Activated CD4-positive, alpha-beta memory T cell treated with anti-CD3 and anti-CD28 coated beads, Interleukin-2, amount 10 ng/mL, durations not matched to agents 7 days and 5 days (primary cell): ENCODE measurements at places on chromosomes 2 and 18. TPM values are rescaled to one million over a fixed set of nuclear protein-coding genes. Genes with fewer than 3 reads are reported as not detected.

The PTPRN gene
- total RNA-seq: 0.33 TPM

The GATA6 gene
- total RNA-seq: not detected

The CXCR4 gene
- total RNA-seq: 202 TPM

The BUB1 gene
- total RNA-seq: 120 TPM

The DPP4 gene
- 126 TPM for total RNA-seq

The LOXL3 gene
- 0.70 TPM for total RNA-seq

The NDC80 gene
- 78.0 TPM for total RNA-seq

The CABYR gene
- total RNA-seq: 0.48 TPM

DNA sequence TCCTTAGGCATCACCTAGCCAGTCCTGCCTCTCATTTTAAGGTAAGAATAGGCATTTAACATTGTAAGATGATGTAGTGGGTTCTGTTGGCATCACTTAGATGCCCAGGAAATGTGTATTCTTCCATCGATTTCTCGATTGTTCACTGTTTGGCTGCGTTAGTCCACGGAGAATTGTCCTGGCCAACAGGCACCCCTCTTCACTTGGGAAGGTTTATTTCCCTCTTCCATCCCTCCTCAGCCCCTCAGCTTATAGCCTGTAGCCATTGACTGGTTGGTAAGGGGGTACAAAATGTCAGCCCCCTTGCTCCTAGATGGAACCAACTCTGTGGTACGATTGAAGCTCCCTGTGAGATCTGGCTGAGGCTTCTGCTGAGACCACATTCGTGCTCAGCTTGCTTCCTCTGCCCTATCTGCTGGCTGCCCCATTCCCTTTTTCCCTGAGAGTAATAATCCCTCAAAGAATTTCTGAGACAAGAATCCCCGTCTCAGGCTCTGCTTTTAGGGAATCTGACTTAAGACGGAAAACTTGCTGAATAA, 43.4 kb downstream of the PLEKHA3 start:
- H3K27me3 ChIP-seq: no peaks in the 10 kb centered on the region
- no peak for DNase-seq
- H3K4me3 ChIP-seq: peak overlapping the region; percentile 89
- peaks cover 60% of the 10 kb centered on the region for H3K4me1 ChIP-seq
- peaks cover 19% of the 10 kb centered on the region for H3K36me3 ChIP-seq

- peaks cover 14% of the 10 kb centered on the region for H3K27me3 ChIP-seq
- H3K27ac ChIP-seq: no peak overlapping the region
- no peaks in the 10 kb centered on the region for H3K4me1 ChIP-seq
- no peaks in the 10 kb centered on the region for H3K36me3 ChIP-seq
- H3K4me3 ChIP-seq: no peak overlapping the region
Observed at GRCh38 chr2:61727746-61728145, 126.1 kb downstream of the FAM161A start.

DNA sequence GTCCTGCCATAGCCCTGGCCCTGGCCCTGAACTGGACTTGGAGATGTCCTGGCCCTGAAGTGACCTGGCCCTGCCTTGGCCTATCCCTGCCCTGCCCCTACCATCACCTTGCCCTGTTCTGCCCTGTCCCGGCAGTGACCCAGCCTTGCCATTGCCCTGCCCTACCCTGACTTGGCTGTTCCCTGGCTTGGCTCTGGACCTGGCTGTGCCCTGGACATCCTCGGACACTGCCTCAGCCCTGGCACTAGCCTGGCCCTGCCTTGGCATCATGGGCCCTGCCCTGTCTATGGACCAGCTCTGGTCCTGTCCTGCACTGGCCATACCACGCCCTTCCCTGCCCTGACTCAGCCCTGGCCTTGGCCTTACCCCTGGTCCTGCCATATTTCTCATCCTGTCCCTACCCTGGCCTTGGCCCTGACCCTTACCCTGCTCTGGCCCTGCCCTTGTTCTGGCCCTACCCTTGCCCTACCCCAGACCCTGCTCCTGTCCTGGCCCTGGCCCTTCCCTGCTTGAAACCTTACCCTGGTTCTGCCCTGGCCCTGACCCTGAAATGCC, 6.1 kb upstream of the ANKRD62 start:
- no peak for DNase-seq
- H3K4me1 ChIP-seq: no peaks in the 10 kb centered on the region
- H3K27ac ChIP-seq: no peak overlapping the region
- no peaks in the 10 kb centered on the region for H3K36me3 ChIP-seq
- peaks cover 12% of the 10 kb centered on the region for H3K27me3 ChIP-seq

DNA sequence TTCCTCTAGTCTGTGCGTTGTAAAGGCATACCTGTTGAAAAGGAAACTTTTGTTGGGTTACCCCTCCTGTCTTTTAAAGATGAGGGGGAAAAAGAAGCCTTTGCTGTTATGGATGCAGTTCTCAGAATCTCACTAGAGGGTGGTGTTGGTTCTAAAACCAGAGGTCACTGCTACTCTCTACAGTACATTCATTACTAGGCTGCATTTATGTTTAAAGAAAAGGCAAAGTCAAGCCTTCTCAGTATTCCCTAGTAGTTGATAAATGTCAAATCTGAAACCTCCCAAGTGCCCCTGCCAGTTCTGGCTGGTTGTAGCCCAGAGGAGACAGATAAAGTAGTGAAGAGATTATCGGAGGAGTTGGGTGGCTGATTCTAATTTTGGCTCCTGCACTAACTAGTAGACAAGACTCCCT, 1.4 kb upstream of the PLCL1 start:
- DNase-seq: no peak
- H3K27me3 ChIP-seq: peaks cover 33% of the 10 kb centered on the region
- H3K4me3 ChIP-seq: no peak overlapping the region
- H3K4me1 ChIP-seq: peaks cover 21% of the 10 kb centered on the region
- no peak overlapping the region for H3K27ac ChIP-seq

GRCh38 chr2:29763371-29763770, 158.0 kb downstream of the ALK start:
- H3K36me3 ChIP-seq: no peaks in the 10 kb centered on the region
- H3K27me3 ChIP-seq: peaks cover 8% of the 10 kb centered on the region
- no peak for DNase-seq
- H3K4me3 ChIP-seq: no peak overlapping the region
- no peaks in the 10 kb centered on the region for H3K4me1 ChIP-seq

GRCh38 chr2:226478109-226478809, 321.4 kb downstream of the IRS1 start:
- no peaks in the 10 kb centered on the region for H3K4me1 ChIP-seq
- no peaks in the 10 kb centered on the region for H3K36me3 ChIP-seq
- no peak overlapping the region for H3K27ac ChIP-seq
- DNase-seq: no peak

GRCh38 chr2:855177-855576, 95.5 kb upstream of the SNTG2 start:
- peak; percentile 51 for DNase-seq
- H3K4me3 ChIP-seq: peak overlapping the region; percentile 53
- no peaks in the 10 kb centered on the region for H3K27me3 ChIP-seq
- H3K4me1 ChIP-seq: peaks cover 26% of the 10 kb centered on the region
- H3K27ac ChIP-seq: peak overlapping the region; percentile 64

- no peak overlapping the region for H3K27ac ChIP-seq
- no peak for DNase-seq
- no peaks in the 10 kb centered on the region for H3K36me3 ChIP-seq
- no peaks in the 10 kb centered on the region for H3K27me3 ChIP-seq
- H3K4me1 ChIP-seq: no peaks in the 10 kb centered on the region
- no peak overlapping the region for H3K4me3 ChIP-seq
Observed at GRCh38 chr2:145918951-145919350, 1399.0 kb upstream of the ZEB2 start.

GRCh38 chr18:55864281-55864680, 276.3 kb upstream of the TCF4 start:
- H3K27me3 ChIP-seq: no peaks in the 10 kb centered on the region
- no peaks in the 10 kb centered on the region for H3K4me1 ChIP-seq
- no peak overlapping the region for H3K4me3 ChIP-seq
- H3K36me3 ChIP-seq: no peaks in the 10 kb centered on the region

DNA sequence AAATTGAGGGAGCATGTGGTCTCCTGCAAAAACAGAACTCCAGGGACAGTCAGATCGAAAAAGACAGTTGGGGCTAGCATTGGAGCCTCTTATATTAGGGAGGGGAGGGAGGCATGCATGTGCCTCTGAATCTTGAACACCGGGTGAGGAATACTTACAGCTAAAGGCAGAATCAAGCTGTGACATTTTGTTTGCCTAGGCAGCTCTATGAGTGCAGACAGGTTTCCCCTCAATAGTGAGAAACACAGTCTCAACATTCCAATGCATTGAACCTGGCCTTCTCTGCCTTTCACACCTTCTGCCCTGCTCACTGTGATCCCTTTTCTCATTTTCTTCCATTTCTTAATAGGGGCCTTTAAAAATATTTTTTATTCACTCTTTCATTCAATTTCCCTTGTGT, 140.4 kb downstream of the THSD7B start:
- H3K4me1 ChIP-seq: no peaks in the 10 kb centered on the region
- no peaks in the 10 kb centered on the region for H3K36me3 ChIP-seq
- no peaks in the 10 kb centered on the region for H3K27me3 ChIP-seq
- H3K27ac ChIP-seq: no peak overlapping the region

DNA sequence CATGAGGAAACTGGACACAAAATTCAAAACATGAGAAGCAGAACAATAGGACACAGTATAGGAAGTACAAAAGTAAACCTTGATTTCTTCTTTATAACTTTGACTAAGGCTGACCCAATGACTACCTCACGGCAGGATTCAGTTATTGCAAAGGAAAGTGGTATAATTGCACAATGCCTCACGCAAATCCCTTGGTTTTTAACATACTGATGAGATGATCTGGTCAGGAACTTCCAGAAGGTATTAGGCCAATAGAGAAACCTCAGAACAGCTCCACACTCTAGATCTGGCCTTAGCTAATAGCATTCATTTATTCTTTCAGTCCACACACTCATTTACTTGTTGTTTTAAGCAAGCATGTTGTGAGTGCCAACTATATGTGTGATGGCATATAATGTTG, 1526.9 kb upstream of the ACVR2A start:
- H3K4me3 ChIP-seq: no peak overlapping the region
- no peaks in the 10 kb centered on the region for H3K4me1 ChIP-seq

GRCh38 chr18:5972298-5972697, 77.0 kb upstream of the TMEM200C start:
- H3K27ac ChIP-seq: no peak overlapping the region
- no peak overlapping the region for H3K4me3 ChIP-seq
- H3K27me3 ChIP-seq: no peaks in the 10 kb centered on the region
- H3K36me3 ChIP-seq: no peaks in the 10 kb centered on the region
- H3K4me1 ChIP-seq: peaks cover 4% of the 10 kb centered on the region

DNA sequence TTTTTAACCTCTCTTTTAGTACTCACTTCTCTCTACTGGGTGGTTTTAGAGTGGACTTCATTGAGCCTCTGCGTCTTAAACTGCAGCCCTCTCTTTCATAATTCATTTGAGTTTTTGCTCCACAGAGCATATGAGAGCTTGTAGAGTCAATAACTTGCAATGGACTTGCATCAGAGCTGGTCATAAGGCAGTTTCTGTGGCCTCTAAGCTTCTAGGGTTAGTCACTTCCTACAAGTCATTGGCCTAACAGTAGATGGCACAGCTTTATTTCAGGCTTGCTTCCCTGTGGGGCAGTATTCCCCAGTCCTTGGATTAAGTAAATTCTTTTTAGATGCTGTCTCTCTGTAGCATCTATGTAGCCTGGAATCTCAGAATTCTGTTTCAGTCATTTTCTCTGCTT, 1435.7 kb downstream of the LRP1B start:
- H3K4me1 ChIP-seq: no peaks in the 10 kb centered on the region
- H3K27ac ChIP-seq: no peak overlapping the region
- DNase-seq: no peak
- no peaks in the 10 kb centered on the region for H3K27me3 ChIP-seq

DNA sequence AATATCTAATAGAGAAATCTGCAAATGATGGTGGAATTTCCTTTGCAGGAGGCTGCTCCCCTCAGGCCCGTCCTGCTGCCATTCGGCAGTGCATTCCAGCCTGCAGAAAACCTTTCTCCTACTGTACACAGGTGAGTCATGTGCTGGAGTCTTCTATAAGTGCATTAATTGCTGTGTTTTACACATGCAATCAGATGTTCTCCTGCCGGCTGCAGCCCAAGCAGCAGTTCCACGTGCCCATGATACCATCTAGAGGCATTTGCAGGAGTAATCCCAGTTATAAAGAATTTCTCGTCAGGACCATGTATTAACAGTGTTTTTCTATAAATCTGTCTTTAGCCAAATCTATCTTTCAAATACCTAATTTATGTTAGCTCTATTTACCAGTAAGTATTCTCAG, 304.7 kb upstream of the HNMT start:
- H3K27ac ChIP-seq: no peak overlapping the region
- DNase-seq: no peak
- no peaks in the 10 kb centered on the region for H3K36me3 ChIP-seq
- no peaks in the 10 kb centered on the region for H3K27me3 ChIP-seq
- H3K4me1 ChIP-seq: no peaks in the 10 kb centered on the region

DNA sequence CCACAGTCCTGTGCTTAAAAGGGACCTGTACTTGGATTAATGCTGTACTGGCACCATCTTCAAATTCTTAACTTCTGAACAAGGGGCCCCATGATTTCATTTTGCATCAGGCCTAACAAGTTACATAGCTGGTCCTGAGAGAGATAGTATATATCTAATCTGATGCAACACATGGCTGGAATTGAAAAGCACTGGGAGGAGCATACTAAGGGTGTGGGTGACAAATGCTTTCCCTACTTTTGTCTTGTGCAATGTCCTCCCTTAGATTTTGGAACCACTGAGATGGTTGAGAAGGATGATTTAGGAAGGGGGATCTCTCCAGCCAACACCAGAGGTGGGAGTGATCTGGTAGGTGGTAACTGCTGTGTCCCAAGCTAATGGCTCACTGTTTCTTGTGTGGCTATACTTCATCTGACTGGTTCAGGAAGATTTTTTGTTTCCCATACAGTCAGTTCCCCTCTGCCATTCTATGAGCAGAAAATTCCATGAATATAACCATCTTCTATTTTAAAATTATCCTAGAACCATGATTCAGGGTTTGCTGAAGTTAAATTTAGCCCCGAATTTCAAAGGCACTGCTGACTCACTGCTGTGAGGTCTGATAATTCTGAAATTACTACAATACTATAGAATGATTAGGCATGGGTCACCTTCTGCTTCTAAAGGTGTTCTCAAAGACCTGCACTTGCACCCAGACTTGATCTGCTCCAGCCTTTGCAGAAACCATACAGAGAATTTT, 108.3 kb upstream of the NCKAP5 start:
- DNase-seq: no peak
- H3K27me3 ChIP-seq: peaks cover 3% of the 10 kb centered on the region
- H3K36me3 ChIP-seq: no peaks in the 10 kb centered on the region
- H3K4me1 ChIP-seq: no peaks in the 10 kb centered on the region
- no peak overlapping the region for H3K4me3 ChIP-seq
- no peak overlapping the region for H3K27ac ChIP-seq

DNA sequence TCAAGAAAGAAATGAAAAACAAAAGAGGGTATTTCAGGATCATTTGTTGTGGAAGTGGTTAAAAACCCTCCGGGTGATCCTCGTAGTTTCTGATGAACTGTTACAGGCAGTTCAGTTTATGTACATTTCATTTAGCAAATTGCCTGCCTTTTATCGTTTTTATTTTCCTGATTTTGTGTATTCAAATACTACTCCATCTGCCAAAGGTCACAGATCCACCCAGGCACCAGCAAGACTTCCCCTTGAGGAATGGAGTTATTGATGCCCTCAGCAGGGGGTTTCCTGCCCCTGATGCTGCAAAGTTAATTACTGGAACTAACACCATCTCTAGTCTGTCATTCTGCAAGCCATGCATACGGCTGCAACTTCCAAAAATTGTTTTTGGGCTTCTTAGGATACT, 641.9 kb downstream of the SLC4A3 start:
- no peak overlapping the region for H3K27ac ChIP-seq
- H3K27me3 ChIP-seq: no peaks in the 10 kb centered on the region
- no peaks in the 10 kb centered on the region for H3K36me3 ChIP-seq
- no peaks in the 10 kb centered on the region for H3K4me1 ChIP-seq

- H3K27me3 ChIP-seq: peaks cover 3% of the 10 kb centered on the region
- H3K4me3 ChIP-seq: no peak overlapping the region
- H3K27ac ChIP-seq: no peak overlapping the region
Observed at GRCh38 chr2:627926-628560, 49.2 kb downstream of the TMEM18 start.
